Stimulated activated CD4-positive, alpha-beta T cell treated with anti-CD3 and anti-CD28 coated beads, Interleukin-1b, Interleukin-23, amount 100 ng/mL, for 1 hour (primary cell): ENCODE measurements at places on chromosomes 2 and 18.

DNA sequence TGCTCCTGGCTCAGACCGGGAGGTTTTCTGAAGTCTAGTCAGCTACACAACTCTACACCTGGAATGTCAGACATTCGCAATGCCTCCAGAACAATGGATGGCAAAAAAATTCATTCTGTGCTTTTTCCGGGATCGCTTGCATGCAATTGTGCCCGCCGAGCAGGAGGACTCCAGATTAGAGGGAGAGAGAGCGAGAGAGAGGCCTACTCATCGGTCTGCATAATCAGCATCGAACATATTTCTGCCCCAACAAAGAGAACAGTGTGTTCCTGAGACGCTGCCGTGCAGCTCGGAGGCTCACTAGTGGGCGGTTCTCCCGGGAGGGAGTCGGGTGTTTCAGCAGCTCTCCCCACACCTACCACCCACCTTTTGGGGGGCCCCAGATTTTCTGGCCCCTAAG is 117.1 kb downstream of the KLHL29 start:
- DNase-seq, result no peak

GRCh38 chr2:234279637-234280036 is 217.2 kb downstream of the ARL4C start:
- DNase-seq, result no peak

DNA sequence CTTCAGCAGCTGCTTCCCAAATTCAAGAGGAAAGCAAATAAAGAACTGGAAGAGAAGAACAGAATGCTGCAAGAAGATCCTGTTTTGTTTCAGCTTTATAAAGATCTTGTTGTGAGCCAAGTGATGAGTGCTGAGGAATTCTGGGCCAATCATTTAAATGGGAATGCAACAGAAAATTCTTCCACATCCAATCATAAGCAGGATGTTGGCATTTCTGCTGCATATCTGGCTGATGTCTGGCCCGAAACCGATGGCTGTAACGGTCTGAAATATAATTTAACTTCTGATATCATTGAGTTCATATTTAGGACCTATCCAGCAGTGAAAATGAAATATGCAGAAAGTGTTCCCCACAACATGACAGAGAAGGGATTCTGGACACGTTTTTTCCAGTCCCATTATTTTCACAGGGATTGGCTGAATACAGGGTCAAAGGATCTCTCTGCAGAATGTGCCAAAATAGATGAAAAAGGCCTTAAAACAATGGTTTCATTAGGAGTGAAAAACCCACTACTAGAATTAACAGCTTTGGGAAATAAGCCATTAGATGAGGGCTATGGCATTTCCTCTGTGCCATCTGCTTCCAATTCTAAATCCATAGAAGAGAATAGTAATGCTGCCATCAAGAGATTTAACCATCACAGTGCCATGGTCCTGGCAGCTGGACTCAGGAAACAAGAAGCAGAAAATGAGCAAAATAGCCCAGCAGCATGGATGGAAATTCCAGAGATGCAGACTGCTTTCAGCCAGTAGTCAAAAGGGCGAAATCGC is 175.6 kb downstream of the MC4R start:
- DNase-seq, result no peak

- DNase-seq, result no peak
Observed at GRCh38 chr2:109560265-109560664, 53.5 kb downstream of the SEPTIN10 start.

DNA sequence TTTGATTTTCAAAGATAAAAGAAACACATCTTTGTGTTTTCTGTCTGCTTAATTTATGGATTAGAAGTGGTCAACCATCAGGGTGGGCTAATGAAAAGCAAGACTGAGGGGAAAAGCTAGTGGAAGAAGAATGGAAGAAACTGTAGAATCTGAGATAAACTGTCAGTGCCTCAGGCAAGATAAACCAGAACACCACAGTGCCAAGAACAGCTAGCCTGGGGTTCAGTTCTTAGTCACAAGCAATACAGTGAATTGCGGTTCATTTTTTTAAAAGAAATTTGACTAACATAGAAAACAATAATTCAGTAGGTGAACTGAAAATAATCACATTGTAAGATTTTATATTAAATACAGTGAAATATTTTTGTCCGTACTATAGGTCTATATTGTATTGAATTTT is 22.0 kb upstream of the LNPK start:
- DNase-seq, result no peak

DNA sequence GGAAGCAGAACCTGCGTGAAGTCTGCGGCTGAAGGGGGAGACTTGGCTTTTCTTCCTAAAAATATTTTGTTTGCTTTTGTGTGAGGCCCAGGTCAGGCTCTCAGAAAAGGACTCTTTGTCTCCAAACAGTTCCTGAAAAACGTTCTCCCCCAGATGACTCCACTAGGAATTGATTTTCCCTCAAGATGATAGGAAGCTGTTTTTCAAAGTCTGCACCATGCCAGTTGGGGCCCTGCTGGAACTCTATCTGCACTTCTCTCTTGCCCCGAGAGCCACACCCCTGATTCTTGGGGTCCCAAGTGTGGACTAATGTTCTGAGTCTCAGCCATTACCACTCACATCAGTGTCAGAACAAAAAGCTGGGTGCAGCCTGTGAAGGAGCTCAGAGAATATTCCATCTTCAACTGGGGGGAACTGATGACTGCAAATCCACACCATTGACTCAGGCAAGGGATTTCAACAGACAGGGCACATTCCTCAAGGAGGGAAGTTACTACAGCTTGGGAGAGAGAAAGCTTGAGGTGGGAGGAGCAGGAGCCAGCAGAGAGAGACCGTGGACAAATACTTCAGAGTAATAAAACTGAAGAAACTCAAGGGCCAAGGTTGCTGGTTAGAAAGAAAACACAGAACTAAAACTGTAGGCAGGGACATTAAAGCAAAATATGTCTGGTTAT is 768.3 kb downstream of the RNF144A start:
- no peak for DNase-seq

DNA sequence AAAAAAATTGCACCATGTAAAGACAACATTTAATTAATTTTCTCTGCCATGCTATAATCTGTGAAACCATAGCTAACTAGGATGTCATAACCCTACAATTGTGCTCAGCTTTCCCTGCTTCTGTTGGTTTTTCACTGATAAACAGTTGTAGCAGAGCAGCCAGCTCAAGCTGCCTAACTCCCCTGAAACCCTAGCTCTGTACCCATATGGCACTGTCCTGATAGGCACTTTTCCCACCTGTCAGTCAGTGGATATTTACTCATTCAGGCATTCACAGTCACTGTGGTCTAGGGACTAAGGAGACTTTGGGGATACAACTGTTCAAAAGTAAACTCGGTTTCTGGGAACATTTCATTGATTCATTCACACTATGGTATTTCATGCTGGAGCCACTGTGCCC is 407.0 kb downstream of the DSEL start:
- no peak for DNase-seq

DNA sequence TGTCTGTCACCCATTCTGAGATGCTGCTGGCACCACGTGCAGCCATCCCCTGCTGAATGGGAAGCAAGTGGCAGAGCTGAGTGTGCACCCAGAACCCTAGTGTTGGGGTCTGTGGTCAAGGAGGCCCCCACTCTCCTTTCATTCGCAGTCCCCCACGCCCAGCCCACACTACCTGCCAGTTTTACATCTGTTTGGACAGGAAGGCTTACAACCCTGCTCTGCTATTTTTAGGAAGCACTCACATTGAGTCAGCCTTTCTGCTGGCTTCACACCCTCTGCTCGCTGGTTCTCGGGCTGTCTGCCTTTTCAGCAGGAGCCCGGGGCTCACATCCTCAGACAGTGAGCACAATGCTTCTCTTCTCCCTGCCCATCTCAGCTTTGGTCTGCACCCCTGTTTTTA is 10.7 kb upstream of the ADCY3 start:
- DNase-seq, result no peak

- DNase-seq, result no peak
Observed at GRCh38 chr18:60664736-60665135, 292.2 kb upstream of the MC4R start.

GRCh38 chr2:144704709-144705095 is 184.8 kb upstream of the ZEB2 start:
- DNase-seq, result no peak

- DNase-seq, result no peak
Observed at GRCh38 chr2:112760149-112760548, 4.3 kb downstream of the CKAP2L start.

GRCh38 chr2:217643789-217644301 is 358.9 kb downstream of the TNS1 start:
- no peak for DNase-seq

GRCh38 chr18:77677536-77677935 is 427.9 kb downstream of the GALR1 start:
- DNase-seq, result no peak

- DNase-seq, result no peak
Observed at GRCh38 chr2:72003124-72003523, 144.5 kb downstream of the CYP26B1 start.

GRCh38 chr2:191638079-191638801 is 39.7 kb upstream of the NABP1 start:
- DNase-seq, result no peak

- no peak for DNase-seq
Observed at GRCh38 chr2:240234503-240234951, 94.1 kb upstream of the OTOS start.

DNA sequence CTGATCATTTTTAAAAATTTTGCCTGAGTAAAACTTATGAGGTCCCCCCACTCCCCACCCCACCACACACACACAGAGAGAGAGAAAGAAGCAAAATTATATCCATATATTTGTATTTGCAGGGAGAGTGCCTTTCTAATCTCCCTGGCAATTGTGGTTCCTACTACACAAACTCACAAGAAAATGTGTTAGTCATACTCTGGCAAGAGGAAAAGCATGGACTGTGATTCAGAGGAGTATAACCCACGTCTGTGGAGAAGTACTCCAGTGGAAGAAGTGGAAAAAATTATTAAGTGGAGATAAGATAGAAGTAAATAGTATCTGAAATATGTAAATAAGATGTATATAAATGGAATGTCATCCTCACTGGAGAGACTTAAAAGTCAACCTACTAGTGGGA is 114.0 kb downstream of the DSEL start:
- DNase-seq, result no peak

DNA sequence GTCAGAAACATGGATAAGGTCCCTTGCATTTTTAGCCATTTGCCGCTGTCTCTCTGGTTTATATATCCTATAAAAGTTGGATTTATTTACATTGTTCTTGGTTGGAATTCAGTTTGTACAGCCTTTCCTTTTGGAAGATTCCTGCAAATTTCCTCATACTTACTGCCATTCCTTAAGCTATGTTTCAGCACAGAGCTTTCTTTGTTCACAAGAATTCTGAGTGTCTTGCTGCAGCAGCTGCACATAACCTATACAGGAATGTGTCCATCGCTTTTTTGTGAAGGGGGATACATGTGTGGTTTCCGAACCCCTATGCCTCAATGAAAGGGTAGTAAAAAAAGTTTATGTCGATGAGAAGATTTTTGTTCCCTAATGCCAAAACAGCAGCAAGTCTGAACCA is 48.3 kb upstream of the CCDC68 start:
- no peak for DNase-seq

DNA sequence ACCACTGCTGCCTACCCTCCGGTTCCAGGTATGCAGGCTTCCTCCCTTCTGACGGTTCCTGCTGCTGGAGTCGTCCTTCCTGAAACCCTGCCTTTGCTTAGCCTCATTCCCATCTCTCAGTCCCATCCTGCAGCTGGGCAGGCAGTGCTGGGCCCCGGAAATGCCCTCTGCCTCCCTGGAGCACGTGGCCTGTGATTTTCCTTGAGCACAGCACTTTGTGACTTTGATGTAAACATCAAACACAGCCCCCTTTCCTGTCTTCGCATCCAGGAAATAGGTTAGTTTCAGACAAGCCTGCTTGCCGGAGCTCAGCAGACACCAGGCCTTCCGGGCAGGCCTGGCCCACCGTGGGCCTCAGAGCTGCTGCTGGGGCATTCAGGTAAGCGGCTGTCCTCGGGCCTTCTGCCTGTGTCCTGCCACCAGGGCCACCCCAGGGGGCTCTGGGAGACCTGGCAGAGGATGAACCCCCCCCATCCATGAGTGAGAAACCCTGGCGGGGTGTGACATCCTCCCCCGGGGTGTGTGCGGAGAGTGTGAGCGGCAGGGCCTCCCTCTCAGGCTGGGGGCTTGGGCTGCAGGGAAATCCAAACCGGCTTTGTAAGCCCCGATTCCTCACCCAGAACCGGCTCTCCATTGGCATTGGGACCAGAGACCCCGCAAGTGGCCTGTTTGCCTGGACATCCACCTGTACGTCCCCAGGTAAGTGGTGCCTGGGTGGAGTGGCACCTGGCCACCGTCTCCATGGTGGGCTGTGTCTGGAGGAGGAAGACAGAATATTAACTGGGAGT is at the start of gene ZAP70:
TSS of gene ZAP70 (plus strand) at position 281 of the 788 bp plus-strand sequence. CDS start 10,461 bp downstream, outside the sequence.
- no peak for DNase-seq

GRCh38 chr2:182406221-182406620 is 20.6 kb downstream of the PDE1A start:
- no peak for DNase-seq

- DNase-seq, result no peak
Observed at GRCh38 chr18:8654503-8655451, 45.5 kb downstream of the RAB12 start.

DNA sequence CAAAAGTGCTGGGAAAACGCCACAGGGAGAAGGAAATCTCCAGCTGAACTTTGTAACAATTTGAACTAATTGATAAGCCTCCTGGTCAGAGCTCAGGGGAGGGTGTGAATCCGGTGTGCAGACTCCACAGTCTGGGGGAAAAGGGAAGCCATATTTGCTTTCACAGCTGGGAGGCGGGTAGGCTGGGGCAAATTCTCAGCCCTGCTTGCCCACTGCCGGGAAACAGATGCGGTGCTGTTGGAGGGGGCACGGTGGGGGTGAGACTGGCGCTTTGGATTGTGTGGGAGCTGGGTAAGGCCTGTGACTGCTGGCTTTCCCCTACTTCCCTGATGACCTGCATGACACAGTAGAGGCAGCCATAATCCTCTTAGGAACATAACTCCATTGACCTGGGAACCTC is 134.8 kb downstream of the ADCYAP1 start:
- no peak for DNase-seq

DNA sequence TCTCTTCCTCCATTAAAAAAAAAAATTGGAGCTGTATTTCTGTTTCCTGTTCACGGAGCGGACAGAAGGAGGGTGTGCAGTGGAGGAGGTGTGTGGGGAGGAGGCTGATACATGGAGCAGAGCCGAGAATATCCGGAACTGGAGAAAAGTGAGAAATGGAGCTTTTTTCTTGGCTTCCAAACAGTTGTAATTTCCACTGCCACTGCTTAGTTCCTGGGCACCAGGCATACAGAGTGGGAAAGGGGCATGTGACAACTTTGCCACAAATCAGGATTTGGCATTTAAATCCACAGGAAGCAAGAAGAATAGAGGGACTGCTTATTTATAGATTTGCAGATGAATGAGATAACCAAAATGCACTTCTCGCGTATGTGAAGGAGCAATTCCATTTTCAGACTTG is 71.2 kb downstream of the BCL11A start:
- no peak for DNase-seq

- no peak for DNase-seq
Observed at GRCh38 chr2:110843496-110843895, 111.1 kb downstream of the ACOXL start.

- no peak for DNase-seq
Observed at GRCh38 chr18:57792631-57793301, 10.3 kb downstream of the ATP8B1 start.

GRCh38 chr2:196703695-196704094 is 64.2 kb downstream of the CCDC150 start:
- no peak for DNase-seq

GRCh38 chr18:24837066-24837465 is 376.6 kb downstream of the HRH4 start:
- no peak for DNase-seq
